ENCODE measurements at places on chromosomes 7 and 10.

GRCh38 chr7:119684763-119685162 lies 588.2 kb upstream of the KCND2 start:
- no peak for DNase-seq

GRCh38 chr10:51599647-51600046 lies 99.7 kb downstream of the CSTF2T start:
- no peak for DNase-seq

DNA sequence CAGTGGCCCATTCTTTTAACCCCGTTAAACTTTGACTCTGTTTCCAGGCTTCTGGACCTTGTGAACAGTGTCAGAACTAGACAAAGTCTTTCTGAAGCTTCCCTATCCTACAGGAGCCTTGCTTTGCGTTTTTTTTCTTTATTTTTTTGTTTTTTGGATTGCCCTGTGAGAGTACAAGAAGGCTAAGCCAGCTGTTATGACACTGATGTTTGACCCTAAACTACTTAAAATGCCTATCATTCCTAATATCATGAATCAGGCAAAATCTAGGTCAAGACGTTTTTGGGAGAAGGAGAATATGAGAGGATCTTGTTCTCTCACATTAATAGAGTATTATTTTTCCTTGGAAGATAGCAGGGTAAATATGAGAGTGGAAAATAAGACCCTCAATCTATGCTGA lies 79.8 kb downstream of the EPDR1 start:
- no peak for DNase-seq

DNA sequence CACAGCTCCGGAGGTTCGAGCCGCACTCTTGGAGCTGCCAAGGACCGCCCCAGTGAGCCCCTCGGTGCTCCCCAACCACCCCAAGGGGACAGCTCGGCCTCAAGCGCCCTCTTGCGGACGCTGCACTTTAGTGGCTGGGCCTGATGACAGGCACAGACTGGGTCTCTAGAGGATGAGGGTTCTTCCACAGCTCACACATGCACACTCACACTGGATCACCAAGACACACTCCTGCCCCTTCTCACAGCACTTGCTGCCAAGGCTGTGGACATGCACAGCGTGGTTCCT lies 2.1 kb downstream of the RET start:
- no peak for DNase-seq

- DNase-seq = no peak
Observed at GRCh38 chr10:94623572-94623971, 60.0 kb upstream of the CYP2C18 start.

- DNase-seq = no peak
Observed at GRCh38 chr7:50497068-50497642, 47.0 kb upstream of the FIGNL1 start.
